Mucosa of descending colon (tissue), 3 donors: ENCODE measurements at places on chromosomes 7 and 10. TPM values are rescaled to one million over a fixed set of nuclear protein-coding genes. Genes with fewer than 3 reads are reported as not detected.

OR2A12 gene
- not detected for total RNA-seq

HTR5A gene
- not detected for total RNA-seq

SLC16A12 gene
- 0.12 TPM for total RNA-seq

IFIT1B gene
- total RNA-seq: not detected

TMEM270 gene
- total RNA-seq: not detected

DPP6 gene
- total RNA-seq: 1.5 TPM

KLHDC10 gene
- total RNA-seq: 36.2 TPM

ZNF727 gene
- 1.1 TPM for total RNA-seq

C10orf67 gene
- total RNA-seq: not detected

GRID1 gene
- total RNA-seq: 0.61 TPM

GSDME gene
- total RNA-seq: 2.3 TPM

CALML3 gene
- not detected for total RNA-seq

MLLT10 gene
- 43.1 TPM for total RNA-seq

TEX36 gene
- not detected for total RNA-seq

DNA sequence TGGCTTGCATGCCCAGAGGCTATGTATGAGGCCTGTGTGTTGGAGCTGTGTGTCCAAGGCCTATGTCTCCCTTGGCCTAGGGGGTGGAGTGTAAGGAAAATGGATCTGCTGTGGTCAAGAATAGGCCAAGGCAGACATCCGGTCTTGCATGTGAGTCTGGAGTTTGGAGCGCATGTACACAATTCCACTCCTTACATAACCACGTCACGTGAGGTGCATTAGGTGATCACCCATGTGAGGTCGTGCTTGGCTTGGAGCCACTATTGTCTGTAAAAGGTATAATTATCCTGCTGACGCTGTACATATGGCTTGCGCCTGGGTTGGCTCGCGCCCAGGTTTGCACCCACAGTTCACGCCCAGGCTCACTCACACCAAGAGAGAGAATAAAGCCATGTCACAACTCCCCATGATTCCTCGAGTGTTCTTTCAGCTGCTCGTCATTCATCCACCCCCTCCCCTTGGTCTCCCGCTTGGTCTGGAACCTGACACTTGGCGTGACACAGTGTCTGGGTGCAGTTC, 105.5 kb downstream of the BICC1 start:
- no peak for DNase-seq

- no peak for DNase-seq
Measured at GRCh38 chr7:11203224-11203623, 229.6 kb downstream of the PHF14 start.

DNA sequence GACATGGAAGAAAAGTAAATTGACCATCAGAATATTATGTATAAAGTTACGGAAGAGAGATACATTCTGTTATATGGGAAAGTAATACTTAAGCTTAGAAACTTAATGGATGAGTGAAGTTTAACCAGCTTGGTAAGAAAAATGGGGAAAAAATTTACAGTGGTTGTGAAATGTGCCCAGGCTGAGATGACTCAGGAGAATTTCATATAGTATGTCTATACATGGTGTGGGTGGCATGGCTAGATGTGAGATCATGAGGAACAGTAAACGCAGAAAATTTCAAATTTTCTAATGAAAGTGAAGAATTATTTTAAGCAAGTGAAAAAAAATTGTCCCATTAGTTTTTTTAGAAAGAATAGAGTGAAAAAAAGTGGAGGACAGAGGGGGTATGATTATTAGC, 552.5 kb upstream of the SORCS1 start:
- no peak for DNase-seq

DNA sequence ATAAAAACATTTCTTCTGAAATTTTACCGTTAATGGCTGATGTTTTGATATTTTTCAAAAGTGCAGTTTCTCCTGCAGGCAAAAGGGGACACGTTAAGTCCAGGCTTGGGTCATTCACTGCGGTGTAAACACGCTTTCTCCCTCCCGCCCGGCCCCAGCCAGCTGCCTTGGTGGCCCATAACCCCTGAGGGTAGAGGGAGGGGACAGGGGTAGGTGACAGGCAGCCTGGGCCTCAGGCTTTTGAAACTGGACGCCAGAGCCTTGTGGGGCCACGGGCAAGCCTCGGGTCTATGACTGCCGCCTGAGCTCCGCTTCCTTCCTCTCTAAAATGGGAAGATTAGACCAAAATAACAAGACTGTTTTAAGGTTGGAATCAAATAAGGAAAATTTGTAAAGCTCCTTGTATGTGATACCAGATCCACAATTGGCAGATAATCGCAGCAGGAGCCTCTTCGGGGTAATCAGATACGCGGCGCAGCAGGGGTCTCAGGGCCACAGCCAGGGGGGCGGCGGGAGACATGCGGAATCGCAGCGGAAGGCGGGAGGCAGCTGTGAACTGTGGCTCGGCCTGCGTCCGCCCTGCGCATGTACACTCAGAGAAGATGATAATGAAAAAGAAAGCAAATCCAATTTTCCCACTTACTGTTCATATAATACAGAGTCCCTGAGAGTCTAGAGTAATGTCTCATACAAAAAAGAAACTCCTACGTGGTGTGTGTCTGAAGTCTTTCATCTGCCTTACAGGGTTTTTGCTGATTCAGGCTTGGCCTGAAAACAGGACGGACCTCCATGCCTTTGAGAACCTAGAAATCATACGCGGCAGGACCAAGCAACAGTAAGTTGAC, 138.3 kb downstream of the EGFR start:
- no peak for DNase-seq

GRCh38 chr10:31099664-31100063, 68.0 kb upstream of the ZNF438 start:
- peak; percentile 65 for DNase-seq

DNA sequence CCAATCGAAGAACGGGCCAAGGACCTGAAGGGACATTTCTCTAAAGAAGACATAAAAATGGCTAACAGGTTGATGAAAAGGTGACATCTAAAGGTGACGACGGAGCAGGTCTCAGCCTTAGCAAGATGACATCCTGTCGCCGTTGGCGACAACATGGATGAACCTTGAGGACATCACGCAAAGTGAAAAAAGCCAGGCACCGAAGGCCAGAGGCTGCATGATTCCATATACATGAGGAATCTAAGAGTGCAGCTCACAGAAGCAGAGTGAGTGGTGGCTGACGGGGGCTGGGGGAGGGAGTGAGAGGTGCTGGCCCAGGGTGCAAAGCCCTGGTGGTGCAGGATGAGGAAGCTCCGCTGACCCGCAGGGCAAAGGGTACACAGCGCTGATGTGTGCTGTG, 34.1 kb upstream of the NKX6-2 start:
- no peak for DNase-seq

GRCh38 chr7:107874605-107875446, 16.2 kb upstream of the DLD start:
- DNase-seq: peak; percentile 72

DNA sequence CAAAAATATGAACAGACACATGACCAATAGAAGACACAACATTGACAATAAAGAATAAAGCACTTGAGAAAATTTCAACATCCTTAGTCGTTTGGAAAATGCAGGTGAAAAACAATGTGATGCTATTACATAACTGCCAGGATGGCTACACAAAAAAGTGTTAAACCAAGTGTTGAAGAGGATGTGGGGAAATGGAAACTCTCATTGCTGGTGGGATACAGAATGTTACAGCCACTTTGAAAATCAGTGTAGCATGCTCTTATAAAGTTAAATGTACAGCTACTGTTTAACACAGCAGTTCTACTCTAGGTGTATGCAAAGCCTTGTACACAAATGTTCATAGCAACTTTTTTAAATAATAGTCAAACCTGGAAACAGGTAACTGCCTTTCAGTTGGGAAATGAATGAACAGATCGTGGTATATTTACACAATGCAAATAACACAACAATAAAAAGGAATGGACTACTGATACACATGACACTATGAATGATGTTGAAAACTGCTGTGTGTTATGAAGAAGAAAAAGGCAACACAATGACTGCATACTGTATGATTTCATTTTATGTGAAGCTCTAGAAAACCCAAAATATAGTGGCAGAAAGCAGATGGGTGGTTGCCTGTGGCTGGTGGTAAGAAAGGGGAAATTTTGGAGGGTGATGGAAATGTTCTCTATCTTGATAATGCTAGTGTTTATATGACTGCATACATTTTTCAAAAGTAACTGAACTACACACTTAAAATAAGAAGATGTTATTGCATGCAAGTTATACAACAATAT, 102.2 kb upstream of the VIPR2 start:
- no peak for DNase-seq

DNA sequence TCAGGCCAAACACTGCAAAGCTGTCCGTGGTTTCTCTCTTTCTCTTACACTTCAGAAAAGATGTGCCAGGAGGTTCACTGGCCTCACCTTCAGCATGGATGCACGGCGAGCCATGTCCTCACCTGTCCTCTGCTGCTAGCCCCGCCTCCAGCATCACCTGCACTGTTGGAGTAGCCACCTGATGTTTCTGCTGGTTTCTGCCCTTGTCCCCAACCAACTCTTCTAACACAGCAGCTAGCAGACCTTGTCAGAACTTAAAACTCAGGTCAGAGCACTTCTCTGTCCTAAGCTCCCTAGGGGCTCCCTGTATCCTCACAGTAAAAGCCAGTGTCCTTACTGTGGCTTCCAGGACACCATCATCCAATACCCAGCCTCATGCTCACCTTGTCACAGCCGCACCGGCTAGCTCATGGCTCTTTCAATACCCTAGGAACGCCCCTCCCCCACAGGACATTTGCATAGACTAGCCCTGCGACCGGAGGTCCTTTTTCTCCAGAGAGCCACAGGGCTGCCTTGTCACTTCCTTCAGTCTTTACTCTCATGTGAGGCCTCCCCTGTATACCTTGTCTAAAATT, 15.2 kb downstream of the PALD1 start:
- no peak for DNase-seq

- no peak for DNase-seq
Measured at GRCh38 chr10:93272884-93273675, 199.4 kb downstream of the CYP26A1 start.

- no peak for DNase-seq
Measured at GRCh38 chr7:132138817-132139216, 437.5 kb downstream of the PLXNA4 start.

DNA sequence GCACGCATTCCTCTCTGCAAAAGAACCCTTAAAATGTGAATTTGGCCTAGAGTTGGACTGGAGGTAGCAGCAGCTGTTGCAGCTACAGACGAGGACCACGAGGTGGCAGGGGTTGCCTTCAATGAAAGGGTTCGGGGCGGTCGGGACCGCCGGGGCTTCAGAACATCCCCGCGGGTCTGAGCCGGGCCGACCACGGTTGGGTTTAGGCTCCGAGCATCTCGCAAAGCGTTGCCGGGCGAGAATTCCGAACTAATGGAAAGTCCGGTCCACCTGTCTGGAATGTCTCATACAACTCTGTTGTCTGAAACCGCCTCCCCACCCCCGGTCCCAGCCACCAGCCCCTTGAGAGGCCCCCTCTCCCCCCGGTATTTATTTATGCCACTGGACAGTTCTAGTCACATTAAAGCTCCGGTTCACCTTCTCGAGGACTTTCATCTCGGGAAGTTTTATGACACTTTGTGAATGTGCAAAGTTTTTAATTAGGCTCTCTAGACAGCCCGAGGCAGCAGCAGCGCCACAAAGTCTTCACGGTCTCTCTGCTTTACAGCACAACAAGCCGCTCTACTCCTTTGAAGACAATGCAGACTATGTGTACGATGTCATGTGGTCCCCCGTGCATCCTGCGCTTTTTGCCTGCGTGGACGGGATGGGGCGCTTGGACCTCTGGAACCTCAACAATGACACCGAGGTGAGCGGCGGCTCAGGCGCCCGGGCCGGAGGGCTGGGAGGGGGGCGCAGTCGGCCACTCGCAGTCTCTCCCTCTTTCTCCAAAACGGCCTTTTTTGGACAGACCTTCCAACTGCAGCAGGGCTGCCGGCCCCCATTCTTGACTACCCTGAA, 246.2 kb downstream of the SLC25A13 start:
- peak; percentile 40 for DNase-seq

DNA sequence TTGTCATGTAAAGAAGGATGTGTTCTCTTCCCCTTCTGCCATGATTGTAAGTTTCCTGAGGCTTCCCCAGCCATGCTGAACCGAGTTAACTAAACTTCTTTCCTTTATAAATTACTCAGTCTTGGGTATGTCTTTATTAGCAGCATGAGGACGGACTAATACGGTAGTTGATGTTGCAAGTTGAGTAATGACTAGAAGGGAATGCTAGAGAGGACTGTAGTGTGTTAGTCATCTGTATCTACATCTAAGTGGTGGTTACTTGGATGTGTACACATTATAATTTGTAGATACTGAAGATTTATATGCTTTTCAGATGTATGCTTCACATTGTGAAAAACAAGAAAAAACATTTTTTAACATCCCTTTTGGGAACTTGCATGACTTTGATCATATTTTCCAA, 244.6 kb downstream of the POLR1F start:
- no peak for DNase-seq

GRCh38 chr7:132145466-132145865, 430.8 kb downstream of the PLXNA4 start:
- no peak for DNase-seq

- no peak for DNase-seq
Measured at GRCh38 chr10:48794074-48794473, 109.4 kb downstream of the WDFY4 start.

- no peak for DNase-seq
Measured at GRCh38 chr7:94575646-94576045, 66.0 kb downstream of the CASD1 start.

- DNase-seq: no peak
Measured at GRCh38 chr10:128056303-128057050, 69.7 kb downstream of the MKI67 start.

DNA sequence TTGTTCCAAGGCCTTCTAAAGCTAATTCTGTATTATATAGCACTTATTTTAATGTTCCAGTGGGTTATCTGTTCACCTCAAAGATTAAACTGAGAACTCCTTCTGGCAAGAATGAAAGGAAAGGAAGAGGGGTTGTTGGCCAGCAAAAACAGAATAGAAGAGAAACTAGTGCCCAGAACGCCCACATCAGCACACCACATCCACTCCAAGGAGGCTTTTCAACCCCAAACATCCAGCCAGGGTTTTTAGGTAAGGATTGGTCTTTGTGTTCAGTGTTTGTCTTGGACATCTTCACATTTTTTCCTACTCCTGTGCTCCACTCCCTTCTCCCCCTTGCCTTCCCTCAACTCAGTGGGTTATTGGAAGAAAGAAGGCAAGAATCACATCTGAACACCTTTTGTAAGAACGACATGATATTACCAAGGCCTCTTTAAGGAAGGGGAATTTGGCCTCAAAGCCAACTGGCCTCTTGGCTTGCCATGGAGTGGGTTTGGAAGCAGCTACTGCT, 55.8 kb downstream of the BICC1 start:
- DNase-seq: no peak

DNA sequence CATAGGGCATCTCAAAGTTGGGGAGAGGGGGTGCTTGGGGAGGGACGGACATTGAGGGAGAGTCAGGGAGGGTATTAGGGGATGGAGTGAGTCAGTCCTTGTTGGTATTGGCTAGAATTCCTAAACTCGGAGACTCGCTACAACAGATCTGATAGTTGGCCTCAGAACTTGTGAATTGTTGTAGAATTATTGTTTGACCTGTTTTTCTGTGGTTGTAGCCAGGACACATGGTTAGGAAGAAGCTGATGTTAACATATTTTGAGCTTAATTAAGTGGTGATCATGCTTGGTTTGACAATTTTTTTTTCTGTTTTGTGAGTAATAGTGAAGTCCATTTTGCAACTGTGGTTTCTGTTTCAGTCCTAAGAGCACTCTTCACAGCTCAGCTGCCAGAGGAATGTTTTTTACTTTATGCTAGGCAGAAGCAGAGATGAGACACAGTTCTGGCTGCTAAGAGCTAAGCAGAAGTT, 1190.3 kb upstream of the C7orf33 start:
- no peak for DNase-seq
